Kidney (tissue), 22 donors: ENCODE measurements at places on chromosomes 16 and 17. TPM values are rescaled to one million over a fixed set of nuclear protein-coding genes. Genes with fewer than 3 reads are reported as not detected.

DNA sequence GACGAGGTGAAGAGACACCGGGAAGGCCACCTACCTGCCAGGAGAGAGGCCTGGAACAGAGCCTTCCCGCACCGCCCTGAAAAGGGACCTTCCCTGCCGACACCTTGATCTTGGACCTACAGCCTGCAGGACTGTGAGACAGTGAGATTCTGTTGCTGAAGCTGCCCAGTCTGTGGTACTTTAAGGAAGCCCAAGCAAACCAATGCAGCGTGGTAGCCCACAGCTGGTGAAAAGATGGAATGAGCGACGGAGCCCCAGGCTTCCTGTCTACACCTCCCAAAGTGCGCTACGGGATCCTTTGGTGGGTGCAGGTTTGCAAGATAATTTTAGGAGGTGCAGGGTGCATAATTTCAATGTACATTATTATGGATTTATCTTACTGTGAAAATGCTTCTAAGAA is 33.9 kb downstream of the TNFRSF13B start:
- no peak for DNase-seq

GRCh38 chr16:2415085-2415484 is 14.2 kb upstream of the CCNF start:
- no peak for DNase-seq

DNA sequence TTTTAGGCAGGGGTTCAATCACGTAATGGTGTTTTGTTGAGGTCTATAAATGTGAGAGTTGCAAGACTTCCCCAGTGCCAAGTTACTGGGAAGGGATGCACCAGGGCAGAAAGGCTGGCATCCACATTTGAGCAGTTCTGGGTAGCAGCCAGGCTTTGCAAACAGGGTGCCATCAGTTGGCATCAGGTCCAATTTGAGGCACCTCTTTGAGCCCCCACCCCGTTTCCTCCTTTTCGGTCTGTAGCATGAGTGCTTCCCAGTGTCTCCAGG is 142.6 kb upstream of the CACNG5 start:
- DNase-seq = no peak

DNA sequence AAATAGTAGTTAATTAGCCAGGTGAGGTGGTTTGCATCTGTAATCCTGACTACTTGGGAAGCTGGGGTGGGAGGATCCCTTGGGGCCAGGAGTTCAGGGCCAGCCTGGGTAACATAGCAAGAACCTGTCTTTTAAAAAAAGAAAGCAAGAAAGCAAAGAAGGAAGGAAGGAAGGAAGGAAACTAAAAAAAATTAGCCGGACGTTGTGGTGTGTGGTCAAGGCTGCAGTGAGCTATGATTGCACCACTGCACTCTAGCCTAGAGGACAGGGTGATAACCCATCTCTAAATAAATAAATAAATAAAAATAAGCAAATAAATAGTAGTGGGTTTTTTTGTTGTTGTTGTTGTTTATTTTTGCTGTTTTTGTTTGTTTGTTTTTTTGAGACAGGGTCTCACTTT is 39.3 kb upstream of the MAP2K6 start:
- DNase-seq = no peak

GRCh38 chr17:34378664-34379101 is 15.7 kb upstream of the CCL1 start:
- DNase-seq = no peak

GRCh38 chr16:68486502-68487202 is 38.3 kb upstream of the SMPD3 start:
- peak; percentile 48 for DNase-seq

DNA sequence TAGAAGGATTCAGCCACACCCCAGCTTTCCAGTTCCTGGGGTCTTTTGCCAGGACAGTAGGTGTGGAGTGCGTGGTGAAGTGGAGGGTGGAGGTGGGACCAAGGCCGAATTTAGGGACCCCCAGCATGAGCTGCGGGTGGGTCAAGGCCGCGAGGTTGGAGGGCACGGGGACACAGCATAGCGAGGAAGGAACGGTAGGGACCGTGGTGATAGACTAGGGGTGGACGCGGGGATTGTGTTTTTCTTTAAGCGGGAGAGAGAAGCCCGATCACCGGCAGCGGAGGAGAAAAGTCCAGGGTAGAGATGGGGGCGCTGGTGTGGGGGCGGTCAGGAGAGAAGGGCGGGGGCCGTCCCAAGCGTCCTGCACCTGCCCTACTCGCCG is 261 bp upstream of the B4GALNT2 start:
- DNase-seq = no peak

DNA sequence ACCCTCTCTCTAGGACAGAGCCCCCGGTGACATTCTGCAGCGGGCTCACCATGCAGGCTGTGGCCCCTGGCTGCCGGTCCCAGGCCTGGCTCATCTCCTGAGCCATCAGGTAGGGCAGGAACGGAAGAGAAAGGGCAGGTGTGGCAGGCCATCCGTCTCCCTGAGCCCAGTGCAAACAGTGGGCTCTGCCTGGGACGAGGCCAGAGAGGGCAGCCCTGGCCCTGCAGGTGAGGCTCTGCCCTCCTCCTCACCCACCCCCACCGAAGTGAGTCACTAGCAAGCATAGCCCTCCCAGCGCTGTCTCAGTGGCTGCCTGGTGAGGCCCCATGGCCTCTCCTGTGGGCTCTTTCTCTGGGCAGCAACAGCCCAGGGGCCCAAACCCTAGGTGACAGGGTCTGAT is 14.5 kb downstream of the OTOP3 start:
- no peak for DNase-seq

GRCh38 chr17:21389394-21389793 is 13.2 kb downstream of the KCNJ12 start:
- no peak for DNase-seq

Gene NPIPB6
- not detected for polyA plus RNA-seq

Gene SOX9
- polyA plus RNA-seq = 5.8 TPM

Gene CUEDC1
- polyA plus RNA-seq = 33.0 TPM

Gene PMM2
- 21.5 TPM for polyA plus RNA-seq
